ENCODE measurements at places on chromosomes 5 and 9.

DNA sequence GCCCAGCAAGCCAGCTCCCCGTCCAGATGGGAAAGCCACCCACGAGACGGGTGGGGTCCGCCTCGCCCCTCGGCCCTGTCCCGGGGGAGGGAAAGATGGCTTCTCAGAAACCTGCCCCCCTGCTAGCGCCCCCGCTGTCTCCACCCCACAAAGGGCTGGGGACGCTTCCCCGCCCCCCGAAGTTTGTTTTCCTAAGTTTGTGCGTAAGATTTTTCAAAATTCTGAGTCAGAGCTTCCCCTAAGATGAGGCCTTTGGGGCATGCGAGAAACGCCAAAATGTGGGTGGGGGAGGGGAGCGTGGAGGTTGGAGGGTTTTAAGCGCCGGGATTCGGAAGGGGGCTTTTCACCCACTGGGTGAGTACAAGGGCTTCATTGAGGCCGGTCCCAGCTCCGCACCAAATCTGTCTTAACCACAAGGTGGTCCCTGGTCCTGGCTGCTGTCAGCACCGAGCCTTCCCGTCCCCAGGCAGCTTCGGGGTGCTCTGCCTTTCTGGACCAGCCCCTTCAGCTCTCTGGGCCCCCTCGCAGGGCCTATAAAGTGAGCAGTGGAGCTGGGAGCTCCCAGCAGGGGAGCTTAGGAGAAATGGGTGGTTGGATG is 32.3 kb downstream of the PRRX2 start:
- no peak for DNase-seq

- no peak for DNase-seq
These were observed 44.9 kb downstream of the NKD2 start for GRCh38 chr5:1053391-1054017.

DNA sequence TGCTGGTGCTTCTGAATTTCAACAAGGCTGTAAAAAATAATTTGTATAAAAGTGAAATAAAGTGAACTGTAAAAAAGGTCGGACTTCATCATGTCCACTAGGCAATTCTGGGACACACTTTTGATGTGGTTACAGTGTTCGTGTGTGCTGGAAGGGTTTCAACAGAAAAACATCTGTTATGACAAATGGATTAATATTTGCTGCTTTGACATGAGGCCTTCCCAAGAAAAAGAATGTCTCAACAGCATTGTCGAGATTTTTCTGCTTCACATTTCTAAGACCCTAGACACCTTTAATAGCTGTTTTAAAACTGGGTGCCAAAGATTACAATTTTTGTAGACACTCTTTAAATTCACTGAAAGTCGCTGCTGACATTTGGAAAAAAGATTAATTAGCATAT is 216.6 kb downstream of the SLC12A2 start:
- no peak for DNase-seq

- DNase-seq: no peak
These were observed 31.5 kb downstream of the GAPVD1 start for GRCh38 chr9:125293134-125293533.

- DNase-seq: no peak
These were observed 38.8 kb upstream of the PWWP2A start for GRCh38 chr5:160158087-160158486.

GRCh38 chr5:87121304-87122150 is 146.2 kb upstream of the RASA1 start:
- DNase-seq: peak; percentile 42

- no peak for DNase-seq
These were observed 170.4 kb downstream of the GRIA1 start for GRCh38 chr5:153660919-153661318.

GRCh38 chr9:77099388-77099787 is 77.9 kb upstream of the VPS13A start:
- no peak for DNase-seq

DNA sequence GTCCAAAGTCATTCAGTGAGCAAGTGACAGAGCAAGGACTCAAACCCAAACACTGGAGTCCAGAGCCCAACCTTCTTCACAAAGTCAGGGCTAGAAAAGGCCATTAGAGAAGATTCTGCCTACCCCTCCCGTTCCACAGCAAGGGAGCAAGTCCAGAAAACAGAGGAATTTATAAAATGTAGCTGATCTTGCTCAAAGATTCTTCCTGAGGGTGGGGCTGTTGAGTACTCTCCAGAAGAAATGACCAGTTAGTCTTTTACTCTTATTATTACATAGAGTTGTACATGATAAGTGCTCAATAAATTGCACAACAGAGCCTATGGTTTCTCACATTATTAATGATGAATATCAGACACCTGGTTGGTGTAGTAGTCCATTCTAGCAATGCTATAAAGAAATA is 39.3 kb upstream of the HMHB1 start:
- no peak for DNase-seq

GRCh38 chr5:143279698-143280097 is 123.8 kb downstream of the NR3C1 start:
- DNase-seq: no peak
